ENCODE measurements at places on chromosomes 5 and 9.

GRCh38 chr9:136688274-136689107, 1.2 kb upstream of the AGPAT2 start:
- DNase-seq, result no peak

- DNase-seq, result peak; percentile 30
Observed at GRCh38 chr5:93886917-93887361, 145.5 kb upstream of the POU5F2 start.

DNA sequence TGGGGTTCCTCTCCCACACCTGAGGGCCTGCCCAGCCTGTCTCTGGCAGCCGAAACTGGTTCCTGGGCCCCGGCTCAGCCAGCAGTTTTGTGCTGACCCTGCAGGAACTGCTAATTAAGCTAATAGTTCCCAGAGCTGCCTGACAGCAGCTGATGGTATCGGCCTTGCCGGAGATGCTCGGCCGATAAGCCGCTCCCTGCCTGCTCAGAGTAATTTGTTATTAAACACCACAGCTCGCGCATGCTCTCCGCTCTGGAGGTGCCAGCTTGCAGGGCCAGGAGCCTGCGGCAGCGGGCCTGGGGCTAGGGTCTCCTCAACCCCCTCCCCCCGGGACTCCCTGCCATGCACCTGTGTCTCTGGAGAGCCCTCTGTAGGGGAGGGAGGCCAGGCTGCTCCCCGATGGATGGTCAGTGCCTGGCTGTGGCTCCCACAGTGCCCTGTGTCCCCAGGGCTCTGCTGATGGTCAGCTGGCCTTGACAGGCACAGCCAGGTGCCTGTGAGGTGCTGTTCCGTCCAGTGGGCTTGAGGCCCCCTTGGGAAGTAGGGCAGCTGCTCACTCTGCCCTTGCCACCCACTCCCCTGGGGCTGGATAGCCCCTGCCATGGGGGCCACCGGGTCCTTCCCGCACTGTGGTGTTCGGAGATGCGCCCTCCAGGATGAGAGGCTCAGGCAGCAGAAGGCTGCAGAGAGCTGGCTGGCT, 41.7 kb downstream of the RXRA start:
- DNase-seq, result no peak

DNA sequence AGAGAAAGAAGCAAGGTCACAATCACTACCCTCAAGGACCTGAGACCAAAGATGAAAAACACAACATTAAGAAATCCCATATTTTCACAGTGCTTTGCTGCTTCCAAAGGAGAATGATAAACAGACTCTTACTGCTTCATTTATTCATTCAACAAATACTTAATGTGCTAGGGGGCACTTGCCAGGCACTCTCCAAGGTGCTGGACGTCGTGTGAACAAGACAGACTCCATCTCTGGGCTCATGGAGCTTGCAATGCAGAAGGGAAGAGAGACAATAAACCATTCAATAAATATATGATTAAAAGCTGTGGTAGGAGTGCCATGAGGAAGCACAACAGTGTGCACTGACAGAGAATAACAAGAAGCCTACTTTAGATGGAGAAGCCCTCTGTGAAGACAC, 327.7 kb downstream of the CDK5RAP2 start:
- no peak for DNase-seq

DNA sequence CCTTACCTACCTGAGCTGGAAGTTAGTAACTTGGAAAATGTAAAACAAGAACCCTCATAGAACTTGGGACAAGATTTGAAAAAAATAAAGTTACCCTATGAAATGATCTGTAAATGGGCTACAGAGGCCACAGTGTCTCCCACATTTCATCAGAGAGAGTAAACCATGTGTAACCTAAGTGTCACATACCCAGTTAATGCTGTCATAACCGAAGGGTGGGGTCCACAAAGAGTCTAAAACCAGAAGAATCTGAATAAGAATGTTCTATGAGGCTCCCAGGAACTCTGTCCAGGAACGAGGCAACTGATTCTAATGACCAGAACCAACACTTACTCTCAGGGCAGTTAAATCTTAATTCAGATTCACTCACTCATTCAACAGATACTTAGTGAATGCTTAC, 1.0 kb upstream of the FAM13B start:
- DNase-seq, result peak; percentile 91

- DNase-seq, result peak; percentile 39
Observed at GRCh38 chr5:133273661-133274596, 222.1 kb downstream of the HSPA4 start.

- no peak for DNase-seq
Observed at GRCh38 chr5:139457653-139458306, 4.8 kb downstream of the ECSCR start.

GRCh38 chr5:96391921-96392320, 41.1 kb downstream of the PCSK1 start:
- DNase-seq, result no peak

DNA sequence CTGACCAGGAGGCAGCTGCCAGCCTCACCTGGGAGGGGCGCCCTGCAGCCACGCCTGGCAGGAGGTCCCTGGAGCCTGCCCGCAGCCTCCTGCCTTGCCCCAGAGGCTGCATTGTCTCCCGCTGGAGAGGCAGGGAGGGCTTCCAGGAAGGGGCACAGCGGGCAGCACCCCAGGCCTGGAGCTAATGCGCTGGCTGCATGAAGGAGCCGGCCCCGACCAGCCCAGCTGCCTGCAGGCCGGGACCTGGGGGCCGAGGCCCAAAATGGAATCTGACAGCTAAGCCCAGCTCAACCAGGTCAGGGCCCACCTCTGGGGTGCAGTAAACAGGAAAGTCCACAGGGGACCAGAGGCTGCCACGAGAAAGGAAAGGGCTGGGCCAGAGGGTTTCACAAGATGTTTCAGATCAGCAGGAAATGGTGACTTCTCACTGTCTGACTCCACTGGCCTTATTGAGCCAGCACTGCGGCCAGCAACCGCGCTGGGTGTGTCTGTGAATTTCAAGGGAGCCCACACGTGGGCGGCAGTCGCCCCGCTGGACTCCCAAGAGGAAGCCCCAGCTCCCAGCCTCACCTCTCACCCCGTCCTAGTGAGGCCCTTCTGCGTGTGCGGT, 18.6 kb upstream of the NOTCH1 start:
- peak; percentile 51 for DNase-seq

- peak; percentile 29 for DNase-seq
Observed at GRCh38 chr9:101736717-101737116, 1.7 kb downstream of the GRIN3A start.

DNA sequence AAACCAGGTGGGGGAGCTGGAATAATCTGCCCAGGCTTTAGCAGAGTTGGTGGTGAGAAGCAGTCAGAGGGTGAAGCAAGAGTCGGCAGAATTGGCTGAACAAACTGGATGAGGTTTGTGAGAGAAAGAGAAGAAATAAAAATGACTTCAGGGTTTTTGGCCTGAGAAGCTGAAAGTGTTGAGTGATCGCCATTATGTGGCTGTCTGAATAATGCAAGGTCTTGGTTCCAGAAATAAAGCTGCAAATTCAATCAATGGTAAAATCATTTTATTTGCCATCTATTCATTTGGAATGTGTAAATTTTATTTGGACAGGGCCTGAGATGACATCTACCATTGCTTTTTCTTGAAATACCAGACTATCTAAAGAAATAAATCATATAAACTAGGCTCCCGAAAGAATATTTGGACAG, 50.4 kb upstream of the DAB2 start:
- no peak for DNase-seq

DNA sequence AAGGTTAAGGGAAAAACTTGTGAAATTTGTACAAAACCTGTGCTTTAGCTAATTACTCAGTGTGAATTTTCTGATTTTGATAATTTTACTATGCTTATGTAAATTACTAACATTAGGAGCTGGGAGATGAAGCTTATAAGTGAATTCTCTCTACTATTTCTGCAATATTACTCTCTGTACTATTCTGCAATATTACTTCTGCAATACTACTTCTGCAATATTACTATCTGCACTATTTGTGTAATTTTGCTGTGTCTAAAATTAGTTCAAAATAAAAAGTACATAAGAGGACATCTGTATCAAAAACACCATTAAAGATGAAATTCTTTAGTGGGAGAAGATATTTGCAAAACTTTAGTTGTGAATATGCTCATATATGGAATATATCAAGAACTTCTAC, 62.9 kb downstream of the C9 start:
- no peak for DNase-seq

- peak; percentile 41 for DNase-seq
Observed at GRCh38 chr5:91170266-91170665, 212.9 kb downstream of the ARRDC3 start.

DNA sequence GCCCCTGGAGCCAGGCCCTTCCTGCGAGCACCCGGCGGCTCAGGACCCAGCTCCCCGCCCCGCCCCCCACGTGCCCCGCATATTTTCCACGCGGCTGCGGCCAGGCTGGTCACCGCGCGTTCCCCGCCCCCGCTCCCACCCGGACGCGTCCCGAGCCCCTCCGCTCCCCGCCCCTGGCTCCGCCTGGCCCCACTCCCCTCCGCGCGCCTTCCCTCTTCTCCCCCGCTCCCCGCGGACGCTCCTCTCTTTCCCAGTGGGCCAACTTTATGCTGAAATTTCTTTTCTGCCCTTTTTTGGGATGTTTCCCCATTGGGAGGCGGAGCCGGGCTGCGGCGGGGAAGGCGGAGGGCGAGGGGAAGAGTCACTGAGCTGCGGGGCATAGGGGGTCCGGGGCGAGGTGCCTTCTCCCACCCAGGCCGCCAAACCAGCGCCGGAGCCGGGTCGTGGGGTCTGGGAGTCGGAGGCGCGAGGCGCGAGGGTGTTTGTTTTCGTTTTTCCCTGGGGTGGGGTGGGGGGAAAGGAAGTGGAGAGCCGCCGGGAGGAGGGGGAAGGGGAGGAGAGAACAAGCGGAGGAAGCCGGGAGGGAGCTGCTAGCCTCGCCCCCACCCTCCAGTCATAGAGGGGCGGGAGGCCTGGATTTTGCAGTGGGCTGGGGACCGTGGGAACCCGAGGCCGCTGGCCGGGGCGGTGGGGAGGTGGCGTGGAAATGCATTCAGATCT, 1.0 kb upstream of the TPM2 start:
- DNase-seq, result peak; percentile 93

DNA sequence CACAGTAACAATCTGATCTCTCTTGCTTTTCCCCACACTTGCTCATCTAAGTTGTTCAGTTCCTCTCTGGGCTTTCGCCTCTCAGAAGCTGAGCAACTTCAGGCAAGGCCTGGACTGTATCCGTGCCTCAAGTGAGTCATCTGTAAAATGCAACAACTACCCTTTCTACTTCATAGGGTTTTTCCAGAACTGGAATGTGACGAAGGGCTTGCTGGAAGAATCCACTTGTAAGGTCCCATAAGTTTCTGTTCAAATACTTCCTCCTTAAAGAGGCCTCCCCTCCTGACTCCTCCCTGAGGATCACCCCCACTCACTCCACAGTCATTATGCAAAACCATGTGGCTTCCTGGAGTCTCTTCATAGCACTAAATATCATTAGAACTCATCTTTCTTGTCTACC, 17.5 kb upstream of the INSYN2B start:
- DNase-seq, result no peak

DNA sequence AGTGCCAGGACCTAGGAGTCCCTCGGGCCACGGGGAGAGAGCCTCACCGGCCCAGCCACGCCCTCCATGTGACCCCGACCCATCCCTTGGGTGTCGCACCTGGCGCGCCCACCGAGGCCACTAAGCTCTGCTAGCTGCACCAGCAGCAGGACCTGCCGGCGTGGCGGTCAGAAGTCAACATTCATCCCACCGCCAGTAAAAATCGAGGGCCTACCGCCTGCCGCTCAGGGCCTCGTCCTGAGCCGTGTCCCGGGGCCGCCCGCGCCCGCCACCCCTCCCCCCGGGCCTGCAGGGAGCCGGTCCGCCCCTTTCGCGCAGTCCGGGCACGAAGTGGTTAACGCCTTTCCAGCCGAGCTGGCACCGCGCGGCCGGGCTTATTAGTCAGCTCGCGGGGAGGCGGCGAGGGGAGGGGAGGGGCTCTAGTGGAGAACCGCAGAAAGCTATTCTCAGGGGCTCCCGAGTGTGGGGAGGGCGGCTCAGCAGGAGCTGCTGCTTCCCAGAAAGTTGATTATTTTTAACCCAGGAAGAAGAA, 124.4 kb downstream of the C9orf50 start:
- DNase-seq, result peak; percentile 97

GRCh38 chr9:83166372-83166771, 103.4 kb upstream of the RASEF start:
- DNase-seq, result no peak

DNA sequence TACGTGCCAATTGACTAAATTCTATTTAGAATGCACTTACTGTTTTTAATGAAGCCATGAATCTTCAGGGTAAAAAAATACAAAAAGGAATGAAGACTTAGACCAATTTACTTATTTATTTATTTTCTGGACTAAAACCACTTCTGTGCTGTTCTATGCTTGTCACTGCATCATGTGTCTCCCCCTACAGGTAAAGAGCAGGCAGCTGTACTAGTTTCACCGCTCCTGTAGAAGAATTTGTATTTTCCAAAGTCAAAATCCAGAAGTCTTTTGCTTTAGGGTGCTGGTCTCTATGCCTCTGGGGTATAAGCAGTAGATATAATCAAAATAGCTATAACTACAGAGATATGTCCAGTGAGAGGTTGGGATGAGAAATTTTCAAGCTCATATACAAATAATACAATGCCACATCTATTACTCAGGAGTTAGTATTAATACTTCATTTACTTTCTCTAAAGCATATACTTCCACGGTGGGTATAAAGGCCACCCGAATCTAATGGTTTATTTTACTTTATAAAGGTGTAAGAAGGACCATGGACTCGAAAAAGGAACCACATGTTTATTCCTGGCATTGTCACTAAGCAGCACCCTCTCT, 591.5 kb downstream of the RAB3C start:
- peak; percentile 77 for DNase-seq

DNA sequence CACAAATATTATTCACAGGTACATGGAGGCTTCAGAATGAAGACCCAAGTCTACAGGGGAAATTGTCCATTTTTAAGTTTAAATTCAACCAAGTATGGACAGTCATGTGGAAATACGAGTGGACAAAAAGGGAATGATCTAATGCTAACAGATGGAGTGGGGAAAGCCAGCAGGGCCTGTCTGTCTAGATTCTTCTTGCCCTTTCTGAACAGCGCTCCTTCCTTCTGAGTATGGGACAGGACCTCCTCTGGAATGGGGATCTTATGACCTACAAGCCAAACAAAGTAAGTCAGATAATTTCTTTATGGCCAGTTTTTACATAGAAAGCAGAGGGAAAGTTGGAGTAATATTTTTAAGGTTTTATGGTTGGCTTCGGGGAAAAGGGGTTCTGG, 119.8 kb upstream of the NEK6 start:
- no peak for DNase-seq

DNA sequence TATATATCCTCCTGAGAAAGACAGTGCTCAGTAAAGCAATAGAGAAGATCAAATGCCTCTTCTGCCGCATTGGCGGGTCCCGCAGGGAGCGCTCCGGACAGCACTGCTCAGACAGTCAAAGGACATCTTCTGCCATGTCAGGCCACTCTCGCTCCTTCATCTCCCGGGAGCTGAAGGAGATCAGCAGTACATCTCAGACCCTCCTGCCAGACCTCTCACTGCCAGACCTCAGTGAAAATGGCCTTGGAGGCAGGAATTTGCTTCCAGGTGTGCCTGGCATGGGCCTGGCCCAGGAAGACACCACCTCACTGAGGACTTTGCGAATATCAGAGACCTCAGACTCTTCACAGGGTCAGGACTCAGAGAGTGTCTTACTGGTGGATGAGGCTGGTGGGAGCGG, 12.2 kb downstream of the PTGER4 start:
- no peak for DNase-seq
